ENCODE measurements at places on chromosomes 12 and 14.

GRCh38 chr14:42929806-42930480 lies 1323.3 kb downstream of the LRFN5 start:
- no peak for DNase-seq

DNA sequence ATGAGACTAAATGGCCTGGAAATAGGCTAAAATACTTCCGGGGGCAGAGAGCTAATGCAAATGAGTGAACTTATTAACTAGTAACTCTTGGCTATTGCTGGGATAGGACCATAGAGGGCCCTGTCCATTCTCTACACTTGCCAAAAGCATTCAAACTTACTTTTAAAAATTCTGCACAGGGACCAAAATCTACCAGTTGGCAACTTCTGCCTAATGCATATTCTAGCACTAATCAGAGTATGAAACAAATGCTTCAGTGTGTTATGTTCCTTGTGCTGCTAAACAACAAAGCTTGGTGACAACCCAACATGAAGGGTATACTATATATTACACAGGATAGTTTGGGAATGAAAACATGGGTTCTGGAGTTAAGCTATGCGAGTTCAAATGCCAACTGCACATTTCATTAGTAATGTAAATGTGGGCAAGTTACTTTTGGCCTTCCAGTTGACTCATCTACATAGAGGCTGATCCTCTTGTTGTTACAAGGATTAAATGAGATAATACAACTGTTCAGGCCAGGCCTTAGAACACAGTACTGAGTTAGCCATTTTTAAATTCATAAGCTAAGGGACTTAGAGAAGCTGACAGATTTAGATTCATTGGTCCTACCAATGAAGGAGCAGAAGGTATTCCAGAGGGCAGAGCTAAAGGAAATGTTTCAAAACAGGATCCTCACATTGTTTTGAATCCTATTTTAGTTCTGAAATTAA lies 32.4 kb downstream of the HIGD1C start:
- DNase-seq, result no peak

GRCh38 chr12:125577334-125577733 lies 512.1 kb downstream of the AACS start:
- no peak for DNase-seq

GRCh38 chr12:11812586-11813437 lies 163.3 kb downstream of the ETV6 start:
- DNase-seq, result no peak

GRCh38 chr14:34749408-34749807 lies 35.0 kb upstream of the CFL2 start:
- DNase-seq, result no peak

- DNase-seq, result no peak
Measured at GRCh38 chr14:57293866-57294837, 25.4 kb downstream of the AP5M1 start.

GRCh38 chr12:115377779-115378178 lies 693.8 kb upstream of the TBX3 start:
- DNase-seq, result no peak

Measured in activated CD4-positive, alpha-beta T cell treated with anti-CD3 and anti-CD28 coated beads, Interleukin-2, amount 50 U/mL, for 4 hours (primary cell).